ENCODE measurements at places on chromosomes 7 and 10.

DNA sequence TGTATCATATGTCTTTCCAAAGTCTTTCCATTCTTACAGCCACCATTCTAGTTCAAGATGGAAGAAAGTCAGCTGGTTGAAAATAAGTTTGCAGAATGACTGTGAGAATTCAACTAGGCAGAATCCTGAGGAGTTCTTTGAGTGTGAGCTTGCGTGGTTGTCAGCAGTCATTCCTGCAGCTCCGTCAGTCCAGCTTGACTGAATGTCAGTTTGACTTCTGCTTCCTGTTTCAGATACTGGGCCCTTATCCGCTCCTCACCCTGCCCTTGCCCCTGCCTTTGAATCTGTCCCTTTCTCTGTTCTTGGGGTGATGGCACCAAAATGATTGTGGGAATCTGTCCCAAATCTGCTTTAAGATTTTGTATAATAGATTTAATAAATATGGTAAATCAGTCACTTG lies 27.8 kb downstream of the SLC26A5 start:
- DNase-seq = no peak

- DNase-seq = no peak
Measured at GRCh38 chr7:98802781-98803110, 67.1 kb downstream of the TMEM130 start.

DNA sequence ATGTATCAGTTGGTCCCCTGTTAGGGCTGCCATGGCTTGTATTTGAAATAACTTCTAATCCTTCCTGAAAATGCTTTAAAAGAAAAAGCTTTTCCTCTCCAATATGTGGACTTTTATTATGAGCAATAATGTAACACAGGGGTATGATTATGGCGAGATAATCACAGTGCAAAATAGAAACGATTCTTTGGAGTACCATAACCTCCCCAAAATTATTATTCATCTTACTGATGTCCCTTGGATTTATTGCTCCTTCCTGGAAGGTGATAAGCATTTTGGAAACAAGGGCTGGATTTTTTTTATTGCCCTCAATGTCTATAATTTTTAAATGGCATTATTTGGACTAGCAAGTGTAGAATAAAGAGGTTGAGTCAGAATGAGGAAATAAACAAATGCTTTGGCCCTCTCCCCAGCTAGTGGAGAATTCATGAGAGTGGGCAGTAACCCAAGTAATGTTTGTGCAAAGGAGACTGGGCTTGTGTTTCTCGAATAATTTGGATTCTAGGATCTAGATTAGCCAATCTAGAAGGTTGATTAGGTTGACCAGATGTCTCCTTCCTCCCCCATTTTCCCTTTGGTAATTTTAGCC lies 403.9 kb upstream of the CELF2 start:
- DNase-seq = no peak

- DNase-seq = peak; percentile 36
Measured at GRCh38 chr7:28192786-28193585, 12.4 kb upstream of the JAZF1 start.

- DNase-seq = no peak
Measured at GRCh38 chr10:15167411-15168290, 842 bp downstream of the NMT2 start.

DNA sequence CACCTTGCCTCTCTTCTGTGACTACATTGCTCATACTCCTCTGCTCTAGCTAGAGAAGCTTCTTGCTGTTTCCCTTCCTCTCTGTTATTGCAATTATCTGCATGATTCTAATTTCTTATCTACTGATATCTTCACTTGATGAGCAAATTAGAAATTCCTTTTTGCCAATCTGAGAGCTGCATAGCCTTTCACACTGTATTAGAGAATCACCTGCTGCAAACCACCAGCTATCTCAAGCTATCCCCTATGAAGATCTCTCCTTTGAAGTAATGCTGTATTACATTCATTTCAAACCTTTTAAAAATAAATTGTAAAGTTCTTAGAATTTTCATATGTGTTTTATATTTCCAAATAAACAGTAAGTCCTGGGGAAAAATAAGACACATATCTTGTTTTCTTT lies 89.0 kb upstream of the ZNF804B start:
- DNase-seq = no peak

DNA sequence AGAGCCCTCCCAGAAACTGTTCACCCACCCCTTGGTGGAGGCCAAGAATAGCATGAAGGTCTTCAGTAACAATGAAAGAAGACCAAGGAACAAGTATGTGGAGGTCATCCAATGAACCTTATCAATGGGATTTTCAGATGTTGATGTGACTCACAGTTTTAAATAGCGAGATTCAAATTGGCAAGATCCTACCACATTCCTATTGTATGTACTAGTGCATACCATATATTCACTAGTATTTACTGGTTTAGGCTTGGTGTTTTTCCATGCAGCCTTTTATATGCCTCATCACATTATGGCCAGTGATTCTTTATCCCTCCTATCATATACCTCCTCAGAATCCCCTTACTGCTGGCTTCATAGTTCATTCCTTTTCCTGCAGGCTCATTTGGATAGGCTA lies 54.4 kb downstream of the ITGB8 start:
- no peak for DNase-seq

- no peak for DNase-seq
Measured at GRCh38 chr7:43362652-43363034, 220.3 kb upstream of the STK17A start.

GRCh38 chr7:141708351-141708750 lies at the start of gene WEE2:
Gene WEE2 (plus strand): TSS chr7:141708353. CDS start chr7:141708759, 406 bp downstream.
- DNase-seq = no peak

DNA sequence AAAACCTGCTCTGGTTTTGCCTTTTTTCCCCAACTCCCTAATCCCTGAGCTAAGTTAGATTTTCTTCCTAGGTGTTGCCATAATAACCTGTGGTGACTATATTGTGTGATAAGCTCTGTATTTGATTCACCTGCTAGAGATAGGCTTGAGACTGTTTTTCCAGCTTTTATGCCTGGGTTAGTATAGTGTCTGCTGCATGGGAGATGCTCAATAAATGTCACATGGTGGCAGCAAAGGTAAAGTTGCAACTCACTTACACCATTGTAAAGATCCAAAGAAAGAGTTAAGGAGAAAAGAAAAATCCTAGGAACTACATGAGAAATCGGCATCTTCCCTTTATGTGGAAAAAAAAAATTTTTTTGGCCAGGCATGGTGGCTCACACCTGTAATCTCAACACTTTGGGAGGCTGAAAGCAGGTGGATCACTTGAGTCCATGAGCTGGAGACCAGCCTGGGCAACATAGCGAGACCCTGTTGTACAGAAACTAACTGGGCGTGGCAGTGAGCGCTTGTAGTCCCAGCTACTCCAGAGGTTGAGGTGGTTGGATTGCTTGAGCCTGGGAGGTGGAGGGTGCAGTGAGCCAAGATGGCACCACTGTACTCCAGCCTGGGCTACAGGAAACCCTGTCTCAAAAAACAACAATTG lies 3.7 kb downstream of the CCNJ start:
- no peak for DNase-seq

DNA sequence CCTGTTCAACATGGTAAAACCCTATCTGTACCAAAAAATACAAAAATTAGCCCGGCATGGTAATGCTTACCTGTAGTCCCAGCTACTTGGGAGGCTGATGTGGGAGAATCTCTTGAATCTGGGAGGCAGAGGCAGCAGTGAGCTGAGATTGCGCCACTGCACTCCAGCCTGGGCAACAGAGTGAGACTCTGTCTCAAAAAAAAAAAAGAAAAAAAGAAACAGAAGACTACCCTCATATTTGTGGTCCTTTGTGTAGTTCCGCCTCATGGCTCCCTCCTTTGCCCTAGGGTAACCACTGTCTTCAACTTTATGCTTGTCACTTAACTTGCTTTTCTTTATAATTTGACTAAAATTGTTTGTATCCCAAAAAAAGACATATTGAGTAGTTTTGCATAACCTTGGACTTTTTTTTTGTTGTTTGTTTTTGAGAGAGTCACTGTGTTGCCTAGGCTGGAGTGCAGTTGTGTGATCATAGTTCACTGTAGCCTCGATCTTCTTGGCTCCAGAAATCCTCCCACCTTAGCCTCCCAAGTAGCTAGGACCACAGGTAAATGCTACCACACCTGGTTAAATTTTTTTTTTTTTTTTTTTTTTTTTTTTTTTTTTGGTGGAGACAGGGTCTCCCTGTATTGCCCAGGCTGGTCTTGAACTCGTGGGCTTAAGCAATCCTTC lies 3.7 kb downstream of the ZNF487 start:
- no peak for DNase-seq

DNA sequence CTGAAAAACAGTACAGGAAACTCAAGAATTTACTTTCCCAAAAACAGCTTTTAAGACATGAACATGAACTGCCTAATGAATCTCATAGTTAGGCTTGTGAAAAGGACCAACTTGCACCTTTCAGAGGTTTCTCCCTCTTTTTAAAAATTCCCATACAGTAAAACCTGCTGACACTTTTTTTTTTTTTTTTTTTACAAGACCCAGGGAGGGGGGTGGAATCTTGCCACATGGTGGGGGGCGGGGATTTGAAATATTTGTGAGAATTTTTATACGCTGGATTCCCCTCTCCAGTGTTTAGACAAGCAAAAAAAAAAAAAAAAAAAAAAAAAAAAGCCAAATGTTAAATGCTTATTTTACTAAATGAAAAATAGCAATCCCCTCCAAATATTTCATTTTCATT lies 57.4 kb downstream of the HIBADH start:
- DNase-seq = no peak

- DNase-seq = peak; percentile 68
Measured at GRCh38 chr10:3476186-3476585, 303.6 kb upstream of the PITRM1 start.

- DNase-seq = no peak
Measured at GRCh38 chr7:152459724-152460251, 24.0 kb upstream of the KMT2C start.

DNA sequence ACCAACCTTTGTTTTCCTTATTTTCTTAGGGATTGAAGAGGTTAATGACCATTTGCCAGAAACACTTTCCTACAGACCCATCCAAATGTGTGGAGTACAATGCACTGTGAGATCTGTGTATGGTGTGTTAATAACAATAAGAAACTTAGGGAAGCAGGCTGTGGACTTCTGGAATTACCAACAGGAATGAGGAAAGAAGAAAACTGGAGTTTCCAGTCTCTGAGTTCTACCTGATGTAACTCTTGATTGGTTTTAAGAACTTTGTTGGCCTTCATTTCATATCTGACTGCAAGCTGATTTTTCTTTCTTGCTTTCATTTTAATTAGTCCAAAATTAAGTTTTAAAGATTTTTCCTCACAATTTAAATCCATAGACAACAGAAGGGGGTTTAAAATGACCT lies 43.5 kb downstream of the PRPF18 start:
- DNase-seq = no peak

DNA sequence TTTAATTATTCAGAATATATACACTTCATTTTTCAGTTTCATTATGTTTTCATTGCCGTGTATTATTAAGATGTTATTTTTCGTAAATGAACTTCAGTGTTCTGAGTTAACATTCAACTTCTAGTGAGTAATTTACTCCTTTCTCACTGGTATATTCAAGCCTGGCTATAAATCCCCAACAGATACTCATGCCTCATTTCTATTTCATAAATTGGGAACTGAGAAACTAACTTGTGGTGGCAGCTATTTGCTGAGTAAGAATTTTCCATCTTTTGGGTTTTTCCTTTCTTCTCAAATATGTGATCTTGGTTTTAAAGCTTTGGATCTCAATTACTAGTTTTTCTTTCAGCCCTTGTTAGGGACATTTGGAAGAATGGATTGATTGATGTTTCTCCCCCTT lies 281.1 kb downstream of the CDK14 start:
- DNase-seq = no peak

DNA sequence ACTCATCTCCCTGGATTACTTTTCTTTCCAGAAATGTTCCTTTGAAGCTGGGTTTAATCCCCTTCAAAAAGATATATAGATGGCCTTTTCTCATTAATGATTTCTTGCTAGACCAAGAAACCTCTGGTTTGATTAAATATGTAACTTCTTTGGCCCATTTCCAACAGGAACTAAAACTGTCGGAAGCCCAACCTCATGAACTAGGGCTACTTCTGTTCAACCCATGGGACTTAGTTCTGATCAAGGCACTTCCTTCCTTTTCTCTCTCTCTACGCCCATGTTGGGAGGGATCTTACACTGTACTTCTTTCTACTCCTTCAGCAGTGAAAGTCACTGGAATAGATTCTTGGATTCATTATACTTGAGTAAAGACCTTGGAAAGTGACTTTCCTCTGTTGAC lies 83.6 kb downstream of the TMEM106B start:
- no peak for DNase-seq

GRCh38 chr7:128879939-128880746 lies 17.5 kb downstream of the ATP6V1F start:
- DNase-seq = no peak

Measured in GM04503 (cell line).